ENCODE measurements at places on chromosomes 7 and 10.

DNA sequence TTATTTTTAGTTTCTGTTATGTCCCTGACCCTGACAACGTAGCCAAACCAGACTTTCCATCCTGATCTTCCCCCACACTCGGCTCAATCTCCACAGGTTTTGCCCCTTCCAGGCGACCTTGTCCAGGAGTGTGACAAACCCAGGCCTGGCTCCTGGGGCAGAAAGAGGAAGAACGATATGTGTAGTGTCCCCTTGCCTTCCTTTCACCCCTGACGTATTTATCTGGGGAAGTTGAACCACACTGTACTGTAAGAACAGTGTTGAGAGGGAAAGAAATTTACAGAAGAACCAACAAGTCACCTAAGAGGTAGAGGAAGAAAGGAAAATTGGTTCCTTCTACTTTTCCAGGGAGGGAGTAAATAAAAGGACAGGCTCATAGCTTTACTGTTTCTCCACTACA, 158.0 kb downstream of the VTI1A start:
- DNase-seq = no peak

DNA sequence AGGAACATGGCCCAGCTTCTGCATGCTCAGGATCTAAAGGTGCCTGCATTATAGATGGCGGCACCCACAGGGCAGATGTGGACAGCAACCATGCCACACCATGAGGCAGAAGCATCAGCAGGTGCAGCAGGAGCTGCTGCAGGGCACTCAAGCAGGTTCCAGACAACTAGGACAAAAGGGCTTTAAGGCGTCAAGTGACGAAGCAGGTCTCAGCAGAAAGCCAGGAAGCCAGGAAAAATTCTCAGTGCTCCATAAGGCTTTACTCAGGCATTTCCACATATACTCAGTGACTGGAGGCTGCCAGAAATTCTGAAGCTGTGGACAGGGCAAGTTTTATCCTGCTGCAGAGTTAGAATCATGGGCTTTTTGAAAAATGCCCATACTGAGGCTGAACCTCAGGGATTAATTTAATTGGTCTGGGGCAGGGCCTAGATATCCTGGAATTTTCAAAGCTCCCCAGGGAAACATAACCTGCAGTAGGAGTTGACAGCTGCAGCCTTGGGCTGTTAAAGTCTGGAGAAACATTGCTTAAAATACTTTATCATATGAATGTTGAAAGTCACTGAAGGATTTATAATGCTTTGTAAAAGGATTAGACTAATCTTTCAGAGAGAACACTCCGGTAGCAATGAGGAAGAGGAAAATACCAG, 68.1 kb upstream of the RNF148 start:
- DNase-seq = no peak

- DNase-seq = no peak
Observed at GRCh38 chr10:71079761-71080380, 132.5 kb upstream of the UNC5B start.

DNA sequence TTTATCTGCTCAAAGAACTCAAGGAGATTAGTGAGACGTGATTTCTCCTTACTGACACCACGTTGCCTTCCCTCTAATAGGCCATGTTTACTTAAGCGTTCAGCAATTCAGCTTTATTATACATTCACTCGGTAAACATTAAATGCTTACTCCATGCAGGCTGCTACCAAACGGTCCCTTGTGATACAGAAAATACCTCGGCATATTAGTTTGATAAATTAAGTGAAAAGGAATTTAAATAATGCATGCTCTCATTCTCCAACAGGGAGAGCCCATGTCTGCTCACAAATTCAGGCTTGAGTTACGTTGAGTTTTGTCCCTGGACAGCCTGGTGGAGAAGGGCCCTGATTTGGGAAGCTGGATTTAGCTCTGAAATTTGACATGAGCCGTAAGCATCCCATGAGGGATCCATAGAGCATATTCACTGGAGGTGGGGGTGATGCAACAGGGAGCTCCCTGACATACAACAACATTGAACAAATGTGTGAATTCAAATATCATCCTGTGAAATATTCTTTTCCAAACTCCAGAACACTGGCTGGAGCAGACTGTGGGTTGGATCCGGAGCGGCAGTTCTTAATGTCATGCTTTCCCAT, 86.3 kb downstream of the TBXAS1 start:
- DNase-seq = no peak

DNA sequence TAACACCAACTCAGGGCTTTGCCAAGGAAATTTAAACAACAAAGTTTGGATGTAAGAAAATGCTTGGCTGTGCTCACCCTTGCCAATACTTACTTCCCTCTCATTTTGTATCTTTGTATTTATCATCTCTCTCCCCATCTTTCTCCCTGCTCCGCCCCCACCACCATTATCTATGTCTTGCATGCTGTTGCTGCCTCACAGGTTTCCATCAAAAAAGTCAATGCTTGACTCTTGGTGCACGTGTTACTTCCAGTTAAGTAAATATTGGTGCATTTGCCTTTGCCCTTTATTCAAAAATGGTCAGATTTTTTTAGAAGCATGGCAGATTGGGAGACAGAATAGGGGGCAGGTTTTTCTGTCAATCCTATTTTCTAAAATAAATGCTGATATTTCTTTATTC, 626.0 kb downstream of the ACTR3B start:
- no peak for DNase-seq

- no peak for DNase-seq
Observed at GRCh38 chr10:52952391-52953055, 179.9 kb upstream of the MBL2 start.

GRCh38 chr7:48084727-48085432, 4.2 kb upstream of the UPP1 start:
- peak; percentile 59 for DNase-seq

DNA sequence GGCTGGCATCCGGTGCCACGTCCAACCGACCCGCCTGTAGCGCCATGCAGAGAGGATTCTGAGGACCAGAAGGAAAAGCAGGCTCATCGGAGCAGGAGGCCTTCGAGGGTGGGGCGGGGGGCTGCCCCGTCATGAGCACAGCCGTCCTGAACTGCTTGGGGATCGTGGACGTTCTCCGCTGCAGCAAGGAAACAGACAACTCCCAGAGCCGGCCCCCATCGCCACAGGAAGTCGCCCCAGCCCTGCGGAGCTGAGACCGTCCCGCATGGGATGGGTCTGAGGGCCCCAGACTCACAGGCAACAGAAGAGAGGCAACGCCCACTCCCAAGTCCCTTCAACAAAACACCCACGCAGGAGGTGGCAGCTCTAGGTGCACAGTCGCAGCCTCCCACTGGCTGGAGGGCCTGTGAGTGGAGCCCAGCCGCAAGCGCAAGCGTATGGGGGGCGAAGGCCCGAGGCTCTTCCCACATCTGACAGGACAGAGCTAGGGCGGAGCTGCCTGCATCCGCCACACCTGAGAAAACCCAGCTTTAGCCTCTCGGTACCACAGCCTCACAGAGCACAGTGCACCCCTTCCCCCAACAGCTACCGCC, 64.7 kb upstream of the TNRC18 start:
- no peak for DNase-seq

DNA sequence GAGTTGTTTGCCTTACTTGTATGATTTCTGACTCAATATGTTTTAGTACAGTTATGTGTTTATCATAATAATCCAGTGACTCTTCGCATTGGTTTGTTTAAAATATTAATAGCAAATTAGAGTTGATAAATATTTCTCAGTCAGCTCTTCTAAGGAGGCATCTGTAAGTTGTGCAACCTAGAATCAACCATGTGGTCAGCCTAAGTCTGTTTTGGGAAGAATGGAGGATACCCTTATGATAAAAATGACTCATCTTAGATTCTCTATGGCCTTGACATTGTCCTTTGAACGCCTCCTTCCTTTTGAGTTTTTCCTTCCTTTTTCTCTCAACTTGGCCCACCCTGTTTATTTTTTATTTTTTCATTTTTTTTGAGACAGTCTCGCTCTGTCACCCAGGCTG, 18.8 kb downstream of the DNAJC9 start:
- no peak for DNase-seq

GRCh38 chr7:141674171-141674671, 27.7 kb downstream of the DENND11 start:
- DNase-seq = no peak

GRCh38 chr7:88132725-88133124, 87.1 kb downstream of the SRI start:
- no peak for DNase-seq

DNA sequence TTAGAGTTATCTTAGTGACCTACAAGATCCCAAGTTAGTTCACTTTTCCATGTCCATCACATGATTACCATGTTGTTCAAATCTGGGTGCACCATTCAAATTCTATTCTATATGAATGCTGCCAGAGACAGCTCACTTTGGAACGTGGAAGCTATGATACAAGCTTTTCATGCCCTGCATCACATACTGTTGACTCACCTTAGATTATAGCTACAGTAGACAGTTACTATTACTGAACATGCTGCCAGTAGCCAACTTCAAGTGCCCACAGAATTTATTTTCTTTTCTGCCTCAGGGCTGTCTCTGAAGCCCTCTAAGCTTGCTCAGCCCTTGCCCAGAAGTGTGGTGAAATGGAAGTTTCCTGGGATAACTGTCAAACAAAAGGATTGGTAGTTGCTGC, 231.1 kb downstream of the GPR158 start:
- no peak for DNase-seq

- no peak for DNase-seq
Observed at GRCh38 chr7:142935941-142936565, 2.5 kb upstream of the TRPV5 start.

DNA sequence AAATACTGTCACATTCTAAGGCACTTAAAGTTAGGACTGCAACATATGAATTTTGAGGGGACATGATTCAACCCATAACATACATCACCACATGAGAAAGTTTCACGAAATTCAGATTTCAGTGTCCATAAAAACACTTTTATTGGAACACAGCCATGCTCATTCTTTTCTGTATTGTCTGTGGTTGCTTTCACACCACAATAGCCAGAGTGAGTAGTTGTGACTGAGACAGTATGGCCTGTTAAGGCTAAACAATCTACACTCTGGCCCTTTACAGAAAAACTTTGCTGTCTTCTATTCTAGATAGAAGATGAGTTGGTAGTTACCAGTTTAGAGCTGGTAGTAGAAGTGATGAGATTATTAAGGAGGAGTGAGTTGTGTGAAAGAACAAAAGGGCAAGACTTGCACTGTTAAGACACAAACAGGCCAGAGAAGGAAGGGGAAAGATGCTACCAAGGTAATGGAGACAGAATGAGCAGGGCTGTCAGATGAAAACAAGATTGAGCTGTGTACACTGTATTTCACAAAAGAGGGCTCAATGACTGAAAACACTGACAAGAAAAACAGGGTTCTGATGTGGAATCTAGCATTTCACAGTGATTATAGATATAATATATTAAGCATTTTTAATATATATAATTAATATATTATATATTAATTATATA, 108.6 kb downstream of the PPP1R3A start:
- DNase-seq = no peak

DNA sequence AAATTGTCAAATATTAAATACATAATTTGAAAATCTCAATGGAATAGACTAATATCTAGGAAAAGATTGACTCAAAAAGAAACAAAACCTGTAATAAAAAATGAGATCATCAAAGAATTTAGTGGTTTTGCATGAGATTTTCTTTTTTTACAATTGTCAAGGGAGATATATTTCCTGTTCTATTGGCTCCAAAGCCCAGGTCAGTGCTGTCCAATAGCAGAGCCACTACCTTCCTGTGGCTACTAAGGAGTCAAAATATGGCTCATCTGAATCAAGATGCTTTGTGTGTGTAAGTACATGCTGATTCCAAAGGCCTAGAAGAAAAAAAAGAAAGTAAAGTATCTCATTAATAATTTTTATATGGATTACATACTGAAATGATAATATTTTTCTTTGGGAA, 191.9 kb downstream of the C7orf25 start:
- no peak for DNase-seq

GRCh38 chr7:108137993-108138392, 7.8 kb upstream of the LAMB4 start:
- no peak for DNase-seq

DNA sequence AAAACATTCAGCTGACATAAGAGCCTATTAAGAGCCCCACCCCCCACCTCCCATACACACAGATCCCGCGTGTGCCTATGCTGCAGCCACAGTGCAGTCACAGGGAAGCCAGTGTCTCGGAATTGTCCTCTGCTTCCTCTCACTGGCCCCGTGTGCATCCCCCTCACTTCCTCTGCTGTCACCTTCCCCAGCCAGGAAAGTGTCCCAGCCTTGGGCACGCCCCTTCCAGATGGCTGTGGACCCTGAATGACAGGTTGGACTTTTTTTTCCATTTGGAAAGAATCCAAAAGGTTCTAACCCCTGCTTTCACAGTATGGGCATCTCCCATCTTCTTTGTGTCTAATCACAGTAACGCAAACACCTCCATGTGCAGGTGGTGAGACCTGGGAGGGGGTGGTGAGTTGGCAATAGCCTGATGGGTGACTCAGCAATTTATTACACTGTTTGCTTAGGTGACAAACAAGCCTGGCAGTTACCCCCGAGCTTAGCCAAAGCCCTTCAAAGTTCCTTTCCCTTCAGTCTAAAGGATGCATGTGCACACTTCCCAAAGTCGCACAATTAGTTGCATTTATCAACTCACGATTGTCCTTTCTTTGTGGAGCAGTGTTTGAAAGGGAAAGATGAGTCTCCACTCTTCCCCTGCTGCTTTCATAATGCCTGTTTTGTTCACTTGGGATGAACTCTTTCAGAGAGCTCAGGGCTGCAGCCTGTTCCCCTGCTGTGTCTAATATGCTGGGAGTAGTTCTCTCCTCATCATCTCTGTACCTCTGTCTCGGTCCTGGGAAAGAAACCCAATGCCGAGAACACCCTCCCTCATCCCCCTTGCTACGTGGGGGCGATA, 67.5 kb upstream of the EFCAB10 start:
- no peak for DNase-seq

- DNase-seq = no peak
Observed at GRCh38 chr7:22696541-22697228, 30.3 kb upstream of the IL6 start.

- no peak for DNase-seq
Observed at GRCh38 chr10:19731560-19731959, 84.7 kb upstream of the PLXDC2 start.

GRCh38 chr10:84811113-84811512, 482.7 kb downstream of the CCSER2 start:
- DNase-seq = no peak

- no peak for DNase-seq
Observed at GRCh38 chr10:1214882-1215540, 158.8 kb downstream of the WDR37 start.

- DNase-seq = no peak
Observed at GRCh38 chr7:105610165-105610930, 29.1 kb upstream of the EFCAB10 start.

DNA sequence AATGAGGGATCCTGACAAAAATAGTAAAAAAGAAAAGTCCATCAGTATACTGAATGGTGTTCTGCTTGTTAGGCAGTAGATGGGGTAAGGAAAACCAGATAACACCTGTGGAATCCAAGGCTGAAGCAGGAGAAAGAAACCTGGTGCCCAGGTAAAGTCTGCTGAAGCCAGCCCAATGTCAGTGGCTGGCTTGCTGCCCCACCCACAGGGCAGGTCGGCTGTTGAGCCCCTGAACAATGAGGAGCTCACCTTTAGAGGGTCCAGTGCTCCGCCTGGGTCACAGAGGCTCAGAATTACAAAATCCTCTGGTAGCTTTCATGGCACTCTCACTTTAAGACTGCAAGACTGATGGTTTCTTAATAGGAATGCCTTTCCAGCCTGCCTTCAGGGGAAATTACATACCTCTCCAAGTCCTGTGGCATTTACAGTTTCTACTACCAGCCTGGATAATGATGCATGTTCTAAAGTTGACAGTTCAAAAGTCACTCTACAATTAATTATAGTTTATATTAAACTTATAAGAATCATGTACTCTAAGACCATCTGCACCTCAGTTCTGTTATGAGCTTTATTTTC, 23.8 kb downstream of the DHX32 start:
- no peak for DNase-seq

- no peak for DNase-seq
Observed at GRCh38 chr7:104922182-104923009, 91.6 kb upstream of the KMT2E start.

- no peak for DNase-seq
Observed at GRCh38 chr7:147990942-147991341, 599.6 kb upstream of the C7orf33 start.

Measured in activated T-cell treated with anti-CD3 and anti-CD28 coated beads for 48 hours (primary cell).